ENCODE measurements at places on chromosomes 16 and 17.

DNA sequence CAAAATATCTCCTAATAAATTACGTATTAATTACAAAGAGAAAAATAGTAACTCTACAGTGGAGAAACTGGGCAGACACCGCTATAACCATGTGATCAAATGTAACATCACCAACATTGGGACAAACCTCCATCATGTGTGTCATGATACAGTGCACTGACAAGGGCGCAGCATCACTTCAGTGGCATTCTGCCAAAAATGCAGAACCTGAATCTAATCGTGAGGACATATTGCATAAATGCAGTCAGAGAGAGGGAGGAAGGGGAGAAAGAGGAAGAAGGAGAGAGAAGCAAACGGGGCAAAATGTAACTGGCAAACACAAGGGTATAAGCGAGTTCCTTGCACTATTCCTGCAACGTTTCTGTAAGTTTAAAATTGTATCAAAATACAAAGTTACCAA is 74.2 kb upstream of the MARCHF10 start:
- DNase-seq: no peak

DNA sequence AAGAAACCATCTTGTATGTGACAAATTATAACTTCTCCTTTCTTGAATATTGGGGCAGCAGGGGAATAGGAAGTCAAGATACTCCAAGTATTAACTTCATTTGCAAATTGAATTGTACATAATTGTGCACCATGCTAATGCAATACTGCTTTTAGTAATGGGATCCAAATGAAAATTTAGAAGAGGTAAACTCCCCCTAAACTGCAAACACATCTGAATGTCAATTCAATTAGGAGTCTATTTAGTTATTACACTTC is 4.5 kb downstream of the STAT5B start:
- DNase-seq: no peak

GRCh38 chr17:15465045-15465701 is 2.2 kb downstream of the CDRT4 start:
- no peak for DNase-seq

DNA sequence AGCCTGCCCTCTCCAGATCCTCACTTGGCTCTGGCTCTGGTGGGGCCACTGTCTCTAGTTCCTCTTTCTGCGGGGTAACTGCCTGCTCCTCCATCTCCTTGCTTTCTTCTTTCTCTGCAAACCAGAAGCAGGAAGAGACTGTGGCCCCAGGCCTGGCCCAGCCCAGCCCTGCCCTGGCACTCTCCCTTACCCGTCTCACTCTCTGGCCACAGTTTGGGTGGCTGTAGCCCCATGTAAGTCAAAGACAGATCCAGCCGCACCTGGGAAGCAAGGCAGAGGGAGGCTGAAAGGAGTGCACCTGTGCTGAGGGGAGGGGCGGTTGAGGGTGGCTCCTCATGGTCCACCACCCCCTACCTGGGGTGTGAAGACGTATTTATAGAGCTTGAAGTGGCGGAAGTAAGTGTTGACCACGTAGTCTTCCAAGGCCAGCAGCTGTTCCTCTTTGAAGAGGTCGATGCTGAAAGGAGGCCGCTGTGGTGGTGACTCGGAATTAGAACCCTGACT is 2.8 kb downstream of the CFAP119 start:
- no peak for DNase-seq

GRCh38 chr17:36188891-36189306 is 7.7 kb downstream of the CCL3L1 start:
- DNase-seq: no peak

- no peak for DNase-seq
Measured at GRCh38 chr17:75829747-75830146, 14.5 kb downstream of the UNC13D start.

DNA sequence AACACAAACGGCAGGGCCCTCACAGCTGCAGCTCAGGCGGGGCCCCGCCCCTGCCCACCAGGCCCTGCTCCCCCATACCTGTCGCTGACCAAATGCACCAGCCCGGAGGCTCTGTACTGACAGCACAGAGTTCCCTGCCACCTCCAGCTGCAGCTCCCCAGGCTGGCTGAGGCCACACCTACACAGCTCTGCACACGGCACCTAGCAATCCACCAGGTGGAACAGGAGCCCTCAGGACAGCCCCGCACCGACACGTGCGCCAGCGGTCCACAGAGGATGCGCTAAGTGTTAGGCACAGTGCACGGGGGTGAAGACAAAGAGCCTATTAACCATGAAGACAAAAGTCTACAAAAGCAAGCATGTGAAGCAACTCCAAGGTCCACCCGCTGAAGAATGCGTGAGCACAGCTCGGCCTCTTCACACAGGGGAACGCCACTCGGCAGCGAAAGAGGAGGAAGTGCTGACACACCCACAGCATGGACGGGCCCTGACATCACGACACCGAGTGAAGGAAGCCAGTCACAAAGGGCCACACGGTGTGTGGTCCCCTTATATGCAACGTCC is 5.4 kb downstream of the ZCCHC14 start:
- peak; percentile 97 for DNase-seq

DNA sequence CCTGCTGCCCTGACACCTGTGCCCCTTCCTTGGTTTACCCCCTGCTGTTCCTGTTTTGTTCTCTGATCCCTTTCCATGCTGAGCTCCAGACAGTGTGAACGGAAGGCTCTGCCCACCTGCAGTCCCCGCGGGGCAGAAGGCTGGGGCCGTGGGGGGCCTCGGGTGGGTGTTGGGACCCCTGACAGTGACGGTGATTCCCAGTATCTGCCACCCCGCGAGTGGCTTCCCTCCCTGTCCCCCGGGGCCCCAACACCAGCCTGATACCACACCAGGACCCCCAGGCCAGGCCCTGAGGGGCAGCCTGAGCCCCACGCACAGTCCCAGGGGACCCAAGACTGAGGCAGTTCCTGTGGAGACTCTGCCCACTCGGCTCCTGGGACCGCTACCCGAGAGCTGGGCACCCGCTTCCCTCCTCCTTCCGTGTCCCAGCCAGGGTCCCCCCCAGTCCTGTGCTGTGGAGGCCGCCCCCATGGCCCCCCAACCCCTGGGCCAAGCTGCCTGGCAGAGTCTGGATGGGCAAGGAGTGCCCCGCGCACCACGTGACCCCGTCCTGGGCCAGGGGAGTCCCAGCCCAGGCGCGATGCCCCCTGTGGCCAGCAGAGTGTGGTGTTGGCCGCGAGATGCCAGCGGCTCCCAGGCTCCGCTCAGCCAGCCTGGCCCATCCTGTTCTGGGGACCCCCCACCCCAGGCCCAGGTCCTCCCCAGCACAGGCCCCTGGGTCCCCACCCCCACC is 10.0 kb upstream of the C1QTNF8 start:
- DNase-seq: peak; percentile 39

DNA sequence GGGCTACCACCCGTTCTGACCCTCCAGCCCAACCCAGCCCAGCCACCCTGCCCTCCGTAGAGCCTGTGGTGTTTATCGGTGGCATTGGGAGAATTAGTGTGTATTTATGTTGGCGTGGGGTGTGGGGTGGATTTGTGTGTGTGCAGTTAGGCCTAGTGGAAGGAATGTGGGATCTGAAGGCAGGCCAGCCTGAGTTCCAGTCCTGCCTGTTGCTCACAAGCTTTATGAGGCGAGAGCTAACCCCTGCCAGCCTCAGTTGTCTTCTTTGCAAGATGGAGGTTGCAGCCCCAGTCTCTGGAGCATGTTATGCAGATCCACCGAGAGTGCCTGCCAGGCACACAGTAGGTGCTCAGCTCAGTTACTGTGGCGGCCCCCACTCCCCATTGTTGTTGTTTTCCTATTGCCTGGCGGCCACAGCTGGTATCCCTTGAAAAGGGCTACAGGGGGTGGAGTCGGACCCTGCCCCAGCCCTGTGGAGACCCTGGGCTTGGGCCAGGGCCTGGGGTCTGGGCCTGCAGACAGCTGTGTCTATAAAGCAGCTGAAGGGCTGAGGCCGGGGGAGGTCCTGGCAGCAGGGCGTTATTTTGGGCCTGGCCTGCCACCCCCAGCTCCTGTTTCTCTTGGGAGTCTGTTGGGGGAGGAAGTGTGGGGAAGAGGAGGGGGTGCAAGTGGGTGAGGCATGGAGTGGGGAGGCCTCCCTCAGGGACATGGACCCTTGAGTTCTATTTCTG is 5.1 kb downstream of the ERBB2 start:
- DNase-seq: no peak

- DNase-seq: no peak
Measured at GRCh38 chr16:82917886-82918595, 291.3 kb downstream of the CDH13 start.

GRCh38 chr17:10171122-10171571 is 27.3 kb downstream of the GAS7 start:
- no peak for DNase-seq

GRCh38 chr16:58027916-58028455 is 2.4 kb downstream of the MMP15 start:
- DNase-seq: no peak

DNA sequence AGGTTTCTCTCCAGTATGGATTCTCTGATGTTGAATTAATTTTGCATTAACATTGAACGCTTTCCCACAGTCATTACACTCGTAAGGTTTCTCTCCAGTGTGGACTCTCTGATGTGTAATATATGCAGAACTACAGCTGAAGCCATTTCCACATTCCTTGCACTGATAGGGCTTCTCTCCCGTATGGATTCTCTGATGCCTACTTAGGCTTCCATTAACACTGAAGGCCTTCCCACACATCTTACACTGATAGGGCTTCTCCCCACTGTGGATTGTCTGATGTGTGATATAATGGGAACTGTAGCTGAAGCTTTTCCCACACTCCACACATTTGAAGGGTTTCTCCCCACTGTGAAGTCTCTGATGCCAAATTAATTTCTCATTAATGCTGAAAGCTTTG is 7.2 kb upstream of the TLE7 start:
- no peak for DNase-seq

- DNase-seq: no peak
Measured at GRCh38 chr16:62738666-62739460, 702.6 kb upstream of the CDH8 start.

GRCh38 chr16:72244853-72245252 is 72.9 kb upstream of the PMFBP1 start:
- no peak for DNase-seq

DNA sequence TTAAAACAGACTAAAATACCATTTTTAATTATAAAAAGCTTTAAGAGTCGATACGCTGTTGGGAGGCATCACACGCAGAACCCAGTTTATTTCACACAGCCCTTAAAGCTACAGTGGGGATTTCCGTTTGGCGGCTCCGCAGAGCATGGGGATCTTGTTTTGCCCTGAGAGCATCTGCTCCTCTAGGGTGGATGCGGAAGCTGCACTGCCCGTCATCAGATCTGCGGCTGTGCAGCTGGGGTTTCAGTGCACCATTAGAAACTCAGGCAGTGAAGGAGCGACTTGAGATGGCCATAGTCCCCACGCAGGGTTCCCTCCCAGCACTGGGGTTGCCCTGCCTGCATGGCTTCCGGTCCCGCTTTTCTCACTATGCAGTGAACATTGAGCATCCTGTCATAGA is 62.2 kb upstream of the CHMP6 start:
- no peak for DNase-seq

- no peak for DNase-seq
Measured at GRCh38 chr16:82509691-82510430, 116.9 kb upstream of the CDH13 start.

DNA sequence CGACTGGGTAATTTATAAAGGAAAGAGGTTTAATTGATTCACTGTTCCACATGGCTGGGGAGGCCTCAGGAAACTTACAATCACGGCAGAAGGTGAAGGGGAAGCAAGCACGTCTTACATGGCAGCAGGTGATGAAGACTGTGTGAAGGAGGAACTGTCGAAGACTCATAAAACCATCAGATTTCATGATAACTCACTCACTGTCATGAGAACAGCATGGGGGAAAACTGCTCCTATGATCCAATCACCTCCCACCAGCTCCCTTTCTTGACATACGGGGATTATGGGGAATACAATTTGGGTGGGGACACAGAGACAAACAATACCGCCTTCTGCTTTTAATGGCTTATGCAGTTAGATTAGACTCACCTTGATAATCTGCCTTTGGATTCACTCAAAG is 19.4 kb upstream of the IRF8 start:
- DNase-seq: no peak

GRCh38 chr16:73050201-73051099 is 2.5 kb upstream of the ZFHX3 start:
- DNase-seq: no peak

DNA sequence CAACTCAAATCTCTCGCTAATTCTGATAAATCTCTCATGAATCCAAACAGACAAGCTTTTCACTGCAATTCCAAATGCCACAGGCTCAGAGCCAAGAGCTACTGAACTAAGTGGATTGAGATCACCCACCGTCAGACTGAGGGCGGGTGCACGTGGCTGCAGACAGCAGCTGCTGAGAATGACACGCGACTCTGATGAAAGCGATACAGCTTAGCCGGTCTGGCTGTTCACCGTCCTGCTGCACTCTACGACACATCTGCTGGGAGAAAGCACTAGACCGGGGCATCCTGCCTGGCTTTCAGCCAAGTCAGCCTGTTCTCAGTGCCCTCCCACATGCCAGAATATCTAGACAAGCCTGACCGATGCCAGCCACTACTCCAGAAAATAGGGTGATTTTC is 42.6 kb downstream of the KLHDC4 start:
- no peak for DNase-seq

All from HepG2 (cell line).